Caki2 (cell line): ENCODE measurements at places on chromosomes 4 and X. TPM values are rescaled to one million over a fixed set of nuclear protein-coding genes. Genes with fewer than 3 reads are reported as not detected.

GRCh38 chr4:159104694-159105414 lies 2.0 kb downstream of the RAPGEF2 start:
- peak; percentile 65 for DNase-seq

GRCh38 chr4:123649645-123650391 lies 253.2 kb downstream of the SPRY1 start:
- DNase-seq, result peak; percentile 89

DNA sequence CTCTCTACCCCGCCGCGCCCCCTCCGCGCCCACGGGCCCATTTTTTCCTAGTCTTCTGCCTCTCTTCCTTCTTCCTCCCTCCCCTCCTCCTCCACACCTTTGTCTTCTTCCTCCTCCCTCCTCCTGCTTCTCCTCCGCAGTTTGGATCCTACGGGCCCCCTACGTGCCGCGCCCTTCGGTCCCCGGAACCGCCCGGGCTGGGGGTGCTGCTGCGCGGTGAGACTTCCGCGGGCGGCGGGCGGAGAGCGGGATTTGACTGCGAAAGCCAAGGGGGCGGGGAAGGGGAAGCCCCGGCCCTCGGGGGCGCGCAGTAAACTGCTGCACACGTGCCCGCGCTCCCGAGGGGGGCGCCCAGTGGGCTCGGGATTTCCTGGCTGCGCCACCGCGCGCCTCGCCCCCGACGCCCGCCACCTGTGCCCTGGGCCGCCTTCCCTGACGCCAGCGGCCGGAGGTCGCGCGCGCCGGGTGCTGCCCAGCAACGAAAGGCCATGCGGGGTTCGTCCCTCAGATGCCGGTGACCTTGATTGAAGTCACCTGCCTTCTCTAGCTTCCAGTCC lies 3.3 kb upstream of the NKX3-2 start:
- DNase-seq, result peak; percentile 40

GRCh38 chrX:11412715-11413623 lies 119.8 kb downstream of the AMELX start:
- no peak for DNase-seq

GRCh38 chr4:17964576-17964975 lies 57.0 kb downstream of the LCORL start:
- no peak for DNase-seq

- DNase-seq, result peak; percentile 18
These were observed 2.2 kb downstream of the USO1 start for GRCh38 chr4:75726577-75726976.

DNA sequence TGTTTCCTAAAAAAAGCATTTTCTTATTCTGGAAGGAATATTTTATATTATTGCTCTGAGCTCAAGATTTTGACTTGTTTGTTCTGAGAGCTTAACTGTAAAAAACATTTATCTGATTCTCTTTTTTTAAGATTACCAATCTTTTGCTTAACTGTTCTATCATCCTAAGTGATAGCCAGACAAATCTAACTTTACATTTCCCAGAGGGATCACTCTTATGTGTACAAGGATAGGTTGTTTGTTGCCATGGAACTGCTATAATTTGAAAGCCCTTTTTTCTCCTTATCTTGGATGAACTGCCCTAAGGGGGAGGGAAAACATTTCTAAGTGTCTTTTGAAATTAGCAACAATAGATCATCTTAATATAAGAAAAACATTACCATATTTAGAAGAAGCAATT lies 494.7 kb downstream of the TRAM1L1 start:
- DNase-seq, result no peak

GRCh38 chr4:183445097-183445428 lies 627 bp downstream of the CDKN2AIP start:
- DNase-seq, result no peak

DNA sequence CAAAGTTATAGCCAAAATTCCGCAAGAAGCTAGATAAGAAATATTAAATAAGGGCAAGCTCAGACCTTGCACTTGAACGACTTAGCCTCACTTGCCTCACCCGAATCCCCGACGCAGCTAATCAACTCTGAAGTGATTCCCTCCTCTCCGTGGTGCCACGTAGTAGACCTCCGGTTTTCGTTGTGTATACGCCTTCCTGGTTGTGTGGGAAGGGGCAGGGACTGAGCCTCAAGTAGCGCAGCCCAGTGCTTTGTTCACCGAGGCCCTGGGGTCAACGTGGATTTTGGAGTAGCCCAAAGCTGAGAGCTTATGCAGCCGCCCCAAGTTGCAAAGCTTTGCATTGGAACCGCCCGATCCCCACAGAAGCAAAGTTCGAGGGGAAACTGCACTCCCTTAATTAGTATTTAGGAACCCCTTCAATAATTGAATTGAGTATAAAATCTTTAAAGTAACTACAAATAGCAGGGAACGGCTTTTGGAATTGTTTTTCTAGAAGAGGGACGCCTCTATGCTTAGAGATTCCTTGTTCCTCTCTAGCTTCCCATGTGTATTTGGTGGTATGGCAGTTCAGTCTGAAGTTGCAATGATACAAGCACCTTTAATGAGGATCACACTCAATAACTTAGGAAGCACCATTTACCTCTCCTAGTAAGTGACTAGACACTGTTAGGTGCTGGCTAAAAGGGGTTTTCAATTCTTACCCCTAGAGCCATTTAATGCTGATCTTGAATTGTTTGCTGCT lies 55.7 kb downstream of the LINC00632 start:
- peak; percentile 50 for DNase-seq

DNA sequence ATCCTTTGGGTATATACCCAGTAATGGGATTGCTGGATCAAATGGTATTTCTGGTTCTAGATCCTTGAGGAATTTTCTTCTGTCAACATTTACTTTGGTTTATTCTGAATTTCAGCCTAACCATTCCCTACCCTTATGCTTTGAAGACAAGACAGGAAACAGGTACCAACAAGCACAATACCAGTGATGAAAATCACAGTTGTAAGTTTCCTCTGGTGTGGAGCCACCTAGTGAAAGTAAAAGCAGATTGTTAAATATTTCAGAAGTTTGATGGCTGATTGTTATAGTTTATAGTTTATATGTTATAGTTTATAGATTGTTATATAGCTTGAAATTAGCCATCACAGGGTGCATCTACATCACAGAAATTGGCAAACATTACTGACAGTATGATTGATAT lies 104.5 kb upstream of the AGA start:
- DNase-seq, result no peak

DNA sequence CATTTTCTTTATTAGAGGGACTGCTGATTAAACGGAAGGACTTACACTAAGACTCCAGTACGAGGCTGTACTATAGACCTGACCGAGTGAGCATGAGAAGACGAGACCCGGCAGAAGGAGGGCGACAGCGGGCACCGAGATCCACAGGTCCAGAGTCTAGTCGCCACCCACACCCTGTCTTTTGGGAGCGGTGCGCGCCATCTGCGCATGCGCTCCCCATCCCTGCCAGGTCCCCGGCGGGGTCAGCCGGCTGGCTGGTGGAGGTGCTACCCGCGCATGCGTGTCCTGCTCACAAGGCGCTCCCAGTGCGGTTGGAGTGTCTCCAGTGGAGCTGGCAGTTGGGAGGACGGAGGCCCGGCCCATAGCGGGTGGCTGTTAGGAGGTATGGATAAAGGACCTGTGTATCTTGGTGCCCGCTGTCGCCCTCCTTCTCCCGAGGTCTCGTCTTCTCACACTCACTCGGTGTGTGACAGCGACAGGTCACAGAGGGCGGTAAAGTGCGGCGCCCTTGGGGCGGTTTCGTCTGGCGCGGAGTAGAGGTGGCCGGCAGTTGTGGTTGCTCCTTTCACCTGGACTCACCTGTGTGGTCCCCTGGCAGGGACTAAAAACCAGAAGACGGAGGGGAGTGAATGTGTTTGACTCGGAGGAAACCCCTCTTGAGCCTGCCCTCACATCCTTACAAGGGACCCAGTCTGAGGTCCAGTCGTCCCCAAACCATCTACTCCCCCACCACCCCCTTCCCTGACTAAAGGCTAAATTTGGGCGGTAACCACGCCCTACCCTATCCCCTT lies 7.6 kb upstream of the HSD17B10 start:
- DNase-seq, result peak; percentile 77

DNA sequence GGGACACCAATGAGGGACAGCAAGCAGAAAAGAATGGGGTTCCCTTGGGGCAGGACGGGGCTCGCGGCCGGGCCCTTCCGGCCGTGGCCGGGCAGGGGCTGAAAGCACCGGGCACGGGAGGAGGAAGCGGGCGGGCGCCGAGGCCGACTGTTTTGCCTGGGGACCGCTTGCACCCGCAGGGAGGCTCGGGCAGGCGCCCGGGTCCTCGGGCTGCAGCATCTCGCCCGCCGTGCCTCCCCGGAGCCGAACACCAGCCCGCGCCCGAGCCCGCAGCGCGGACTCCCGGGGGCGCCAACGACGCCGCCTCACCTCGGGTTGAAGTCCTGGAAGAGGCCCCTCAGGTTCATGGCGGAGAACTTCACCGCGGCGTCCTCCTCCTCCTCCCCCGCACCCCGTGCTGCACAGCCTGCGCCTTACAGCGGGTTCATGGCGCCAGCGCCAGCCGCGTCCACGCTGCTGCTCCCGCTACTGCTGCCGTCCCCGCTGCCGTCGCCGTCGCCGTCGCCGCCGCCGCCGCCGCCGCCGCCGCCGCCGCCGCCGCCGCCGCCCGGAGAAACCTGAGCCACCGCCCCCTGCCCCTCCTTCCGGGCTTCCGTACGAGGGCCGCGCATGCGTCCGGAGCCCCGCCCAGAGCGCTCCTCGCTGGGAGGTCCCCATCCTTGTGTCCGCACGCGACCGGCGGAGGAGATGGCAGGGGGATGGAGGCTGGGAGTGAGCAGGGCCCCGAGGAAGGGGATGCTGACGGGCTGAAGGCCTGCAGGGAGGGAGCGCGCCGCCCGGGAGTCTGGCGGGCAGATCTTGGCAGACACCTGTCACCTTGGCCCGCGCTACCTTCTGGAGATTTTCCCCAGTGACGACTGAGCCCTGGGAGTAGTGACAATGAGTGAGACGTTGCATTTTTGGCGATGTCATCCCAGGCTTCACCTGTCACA lies at the start of gene TMEM185A:
Gene TMEM185A (minus strand): TSS at position 559 of the 932 bp plus-strand sequence. CDS start 212 bp downstream, at position 347.
- peak; percentile 53 for DNase-seq

DNA sequence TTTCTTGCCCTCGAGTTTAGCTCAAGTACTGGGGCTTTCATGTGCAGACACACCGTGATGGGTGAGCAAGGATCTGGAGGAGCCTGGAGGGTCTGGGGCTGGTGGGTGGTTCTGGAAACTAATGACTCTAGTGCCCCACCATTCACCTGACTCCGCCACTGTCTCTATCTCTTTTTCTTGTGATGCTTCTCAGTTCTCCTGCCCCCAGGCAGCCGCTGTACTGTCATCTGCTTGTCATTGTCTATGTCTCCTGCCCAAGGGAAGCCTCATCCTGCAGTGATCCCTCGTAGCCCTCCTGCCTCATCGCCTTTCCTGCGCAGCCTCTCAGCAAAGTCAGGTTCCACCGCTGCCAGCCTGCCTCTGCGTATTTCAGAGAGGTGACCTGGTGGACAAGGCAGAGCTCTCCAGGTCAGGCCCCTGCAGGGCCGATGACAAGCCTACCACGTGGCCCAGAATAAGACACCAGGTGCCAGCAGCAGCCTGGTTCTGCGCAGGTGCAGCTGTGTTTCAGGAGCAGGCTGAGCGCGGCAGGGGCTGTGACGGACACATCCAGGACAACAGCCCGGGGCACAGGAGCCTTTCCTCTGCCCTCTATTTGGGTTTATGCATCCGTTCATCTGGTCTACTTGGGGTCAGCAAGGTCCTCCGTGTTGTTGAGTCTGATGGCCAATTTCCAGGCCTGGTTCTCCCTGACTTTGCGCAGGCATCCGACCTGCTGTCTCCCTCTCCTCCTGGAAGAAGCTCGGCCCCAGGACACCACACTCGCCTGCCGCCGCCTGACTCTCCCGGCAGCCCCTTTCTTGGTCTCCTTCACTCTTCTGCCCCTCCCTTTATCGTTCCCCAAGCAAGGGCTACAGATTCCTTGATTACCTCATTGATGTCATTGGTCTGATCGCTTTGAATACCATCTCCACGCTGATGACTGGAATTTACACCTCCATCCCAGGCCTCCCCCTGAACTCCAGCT lies 30.9 kb upstream of the CDKN2AIP start:
- no peak for DNase-seq

DNA sequence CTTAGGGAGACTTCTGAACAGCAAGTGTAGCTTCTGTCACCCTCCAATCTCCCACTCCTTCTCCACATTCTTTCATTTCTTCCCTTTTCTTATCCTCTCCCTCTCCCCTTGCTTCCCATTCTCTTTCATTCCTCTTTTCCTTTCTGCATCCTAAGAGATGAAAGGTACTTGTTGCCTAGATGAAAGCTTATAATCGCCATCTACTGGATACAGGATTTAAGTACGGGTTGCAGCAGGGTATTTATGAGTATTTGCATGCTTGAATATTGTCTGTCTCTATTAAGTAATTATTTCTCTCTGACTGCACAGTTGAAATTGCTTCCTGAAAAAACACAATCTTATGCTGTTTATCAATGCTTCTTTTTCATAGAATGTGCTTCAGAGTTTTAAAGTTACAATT lies 174.0 kb upstream of the TENT5D start:
- DNase-seq, result no peak

DNA sequence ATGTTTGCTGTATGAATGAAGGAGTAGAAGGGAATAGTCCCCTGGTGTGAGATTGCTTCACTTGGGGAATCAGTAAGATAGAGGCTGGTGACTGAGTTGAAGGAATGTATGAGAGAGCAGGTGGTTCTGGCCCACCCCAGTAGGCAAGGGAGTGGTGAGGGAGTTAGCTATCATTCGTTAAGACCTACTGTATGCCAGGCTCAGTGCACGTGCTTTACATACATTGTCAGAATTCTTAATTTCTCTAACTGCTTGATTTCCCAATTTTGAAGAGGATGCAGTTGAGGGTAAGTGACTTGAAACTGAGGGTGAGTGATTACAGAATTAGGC lies 700 bp downstream of the VMA21 start:
- DNase-seq, result peak; percentile 8

- DNase-seq, result no peak
These were observed 40.4 kb upstream of the PDHA1 start for GRCh38 chrX:19303256-19303880.

GRCh38 chrX:34880656-34881055 lies 61.9 kb upstream of the FAM47B start:
- DNase-seq, result peak; percentile 33

DNA sequence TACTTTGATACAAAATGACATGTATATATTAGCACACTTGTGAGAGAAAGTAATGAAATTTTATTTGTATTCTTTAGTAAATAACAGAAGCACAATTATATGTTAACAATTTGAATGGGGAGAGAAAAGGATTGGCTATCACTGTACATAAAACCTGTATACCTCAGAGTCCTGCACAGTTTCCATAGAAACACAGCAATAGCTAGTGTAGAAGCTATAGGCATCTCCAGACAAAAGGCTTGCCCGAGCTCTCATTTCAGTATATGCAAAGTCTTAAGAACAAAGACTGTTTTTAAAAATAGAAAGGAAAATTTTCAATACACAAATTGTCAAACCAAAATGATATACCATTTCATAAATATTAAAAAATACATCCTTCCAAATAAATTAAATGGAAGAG lies 38.5 kb downstream of the GPM6A start:
- DNase-seq, result no peak

NFKB1 gene
- total RNA-seq, result 21.0 and 29.6 TPM in 2 replicates

WNK3 gene
- total RNA-seq, result 0.96 and 2.7 TPM in 2 replicates

PAGE2B gene
- total RNA-seq, result not detected in 2 replicates

CCNB3 gene
- total RNA-seq, result 1.4 TPM in 1 of 2 replicates, not detected in the other

POLA1 gene
- 5.0 and 13.6 TPM in 2 replicates for total RNA-seq

STS gene
- 0.09 and 0.37 TPM in 2 replicates for total RNA-seq

DCLK2 gene
- 11.1 and 29.7 TPM in 2 replicates for total RNA-seq

PAK3 gene
- total RNA-seq, result not detected in 2 replicates

CNGA1 gene
- total RNA-seq, result not detected in 2 replicates
